Activated T-cell treated with anti-CD3 and anti-CD28 coated beads for 1 hour (primary cell): ENCODE measurements at places on chromosomes 1 and 21.

DNA sequence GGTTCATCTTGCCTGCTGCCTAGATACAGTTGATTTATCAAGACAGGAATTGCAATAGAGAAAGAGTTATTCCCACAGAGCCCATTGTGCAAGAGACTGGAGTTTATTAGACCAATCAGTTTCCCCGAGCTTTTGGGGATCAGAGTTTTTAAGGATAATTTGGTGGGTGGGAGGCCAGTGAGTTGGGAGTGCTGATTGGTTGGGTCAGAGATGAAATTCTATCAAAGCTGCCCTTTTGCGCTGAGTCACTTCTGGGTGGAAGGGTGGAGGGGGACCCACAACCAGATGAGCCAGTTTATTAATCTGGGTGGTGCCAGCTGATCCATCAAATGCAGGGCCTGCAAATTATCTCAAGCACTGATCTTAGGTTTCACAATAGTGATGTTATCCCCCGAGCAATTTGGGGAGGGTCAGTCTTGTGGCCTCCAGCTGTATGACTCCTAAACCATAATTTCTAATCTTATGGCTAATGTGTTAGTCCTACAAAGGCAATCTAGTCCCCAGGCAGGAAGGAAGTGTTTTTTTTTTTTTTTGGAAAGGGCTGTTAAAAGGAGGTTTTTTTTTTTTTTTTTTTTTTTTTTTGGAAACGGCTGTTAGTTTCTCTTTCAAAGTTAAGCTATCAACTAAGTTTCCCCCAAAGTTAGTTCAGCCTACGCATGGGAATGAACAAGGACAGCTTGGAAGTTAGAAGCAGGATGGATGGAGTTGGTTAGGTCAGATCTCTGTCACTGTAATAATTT lies 7.4 kb downstream of the SLC16A4 start:
- no peak for DNase-seq

- no peak for DNase-seq
Measured at GRCh38 chr1:942411-942821, 16.6 kb downstream of the NOC2L start.

DNA sequence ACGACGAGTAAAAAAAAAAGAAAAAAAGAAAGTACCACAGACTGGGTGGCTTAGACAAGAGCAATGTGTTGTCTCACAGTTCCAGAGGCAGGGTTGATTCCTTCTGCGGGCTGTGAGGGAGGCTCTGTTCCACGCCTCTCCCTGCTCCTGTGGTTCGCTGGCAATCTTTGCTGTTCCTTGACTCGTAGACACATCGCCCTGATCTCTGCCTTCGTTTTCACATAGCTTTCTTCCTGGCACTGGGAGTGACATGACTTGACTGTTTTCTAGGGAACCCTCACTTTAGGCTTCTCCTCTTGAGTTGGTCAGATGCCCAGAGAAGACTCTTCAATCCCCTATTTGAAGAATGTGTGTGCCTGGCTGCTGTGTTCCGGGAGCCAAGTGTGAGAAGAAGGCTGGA lies 133.6 kb downstream of the TM2D1 start:
- no peak for DNase-seq

GRCh38 chr1:87712261-87713010 lies 383.8 kb downstream of the LMO4 start:
- no peak for DNase-seq

DNA sequence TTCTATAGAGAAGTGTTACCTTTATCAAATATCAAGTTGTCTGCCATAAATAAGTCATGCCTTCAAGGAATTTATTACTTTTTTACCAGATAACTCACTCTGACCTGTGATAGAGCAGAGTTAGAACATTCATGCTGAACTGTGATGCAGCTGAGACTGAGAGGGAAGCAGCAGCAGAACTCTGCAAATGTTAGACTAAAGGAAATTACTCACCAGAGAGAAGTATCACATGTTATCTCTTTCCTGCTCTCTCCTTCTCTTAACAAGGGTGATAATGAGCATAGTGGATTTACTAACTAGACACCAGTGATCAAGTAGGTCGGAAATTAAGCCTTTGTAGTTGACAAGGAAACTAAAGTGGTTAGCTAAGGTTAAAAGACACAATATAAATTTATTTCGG lies 181.6 kb downstream of the RASAL2 start:
- DNase-seq, result no peak

- no peak for DNase-seq
Measured at GRCh38 chr21:37358397-37358796, 8.2 kb upstream of the DYRK1A start.

DNA sequence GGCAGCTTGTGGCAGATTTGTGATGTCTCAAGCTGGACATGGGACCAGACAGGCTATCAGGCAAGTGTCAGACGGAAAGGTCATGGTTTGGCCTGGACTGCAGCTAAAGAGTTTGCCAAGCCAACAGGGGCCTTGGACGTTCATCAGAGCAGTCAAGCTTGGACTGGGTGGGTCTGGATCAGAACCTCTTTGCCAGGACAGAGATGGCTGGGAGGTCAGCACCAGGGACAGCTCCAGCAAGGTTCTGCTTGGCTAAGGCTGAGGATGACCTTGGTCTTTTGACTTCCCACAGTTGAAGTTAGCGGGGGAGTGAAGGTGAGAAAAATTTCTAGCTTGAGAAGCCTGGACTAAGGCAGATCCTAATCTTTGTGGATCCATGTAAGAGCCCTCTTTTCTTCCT lies 68.1 kb downstream of the GRIK3 start:
- no peak for DNase-seq

DNA sequence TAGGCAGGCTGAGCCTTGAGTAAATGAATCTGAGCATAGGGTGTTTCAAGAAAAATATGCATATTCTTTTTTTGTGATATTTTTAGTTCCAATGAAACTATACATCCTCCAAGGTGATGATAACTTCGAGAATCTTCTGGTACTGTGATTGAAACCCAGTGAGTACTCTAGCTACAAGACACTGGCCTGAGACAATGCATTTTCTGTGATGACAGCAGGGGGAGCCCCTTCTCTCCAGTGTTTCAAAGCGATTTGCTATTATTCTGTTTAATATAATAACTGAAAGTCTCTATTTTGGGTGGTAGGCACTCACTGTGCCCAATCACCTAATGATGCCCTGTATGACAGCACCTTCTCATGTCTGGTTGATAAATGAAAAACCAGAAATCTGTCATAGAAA lies 12.1 kb downstream of the IRF2BP2 start:
- DNase-seq, result peak; percentile 42

DNA sequence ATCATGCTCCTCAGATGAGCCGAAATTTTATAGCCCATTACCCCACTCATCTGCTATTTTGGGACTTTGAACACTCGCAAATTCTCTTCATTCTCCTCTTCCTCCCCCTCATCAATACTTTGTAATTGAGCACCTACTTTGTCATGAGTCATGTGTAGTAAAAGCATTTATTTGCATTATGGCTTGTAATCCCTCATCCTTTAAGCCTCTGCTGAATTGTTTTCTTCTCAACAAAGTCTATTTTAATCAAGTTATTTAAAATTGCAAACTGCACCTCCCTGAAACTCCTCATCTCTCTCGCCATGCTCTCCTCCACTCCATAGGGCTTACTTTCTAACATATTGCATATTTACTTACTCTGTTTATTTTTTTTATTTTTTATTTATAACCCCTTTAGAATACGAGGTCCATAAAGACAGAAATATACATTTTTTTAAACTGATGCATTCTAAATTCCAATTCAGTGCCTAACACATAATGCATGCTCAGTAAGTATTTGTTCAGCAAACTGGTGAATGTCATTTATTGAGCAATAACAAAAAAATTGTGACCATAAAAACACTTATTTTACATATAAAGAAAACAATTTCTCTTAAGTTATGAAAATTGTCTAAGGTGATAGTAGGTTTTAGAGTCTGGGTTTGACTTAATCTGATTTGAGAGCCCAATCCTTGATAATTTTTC lies 161.7 kb downstream of the FASLG start:
- DNase-seq, result no peak

- no peak for DNase-seq
Measured at GRCh38 chr1:183372586-183373230, 45.5 kb downstream of the NMNAT2 start.

GRCh38 chr1:207950750-207951149 lies 39.8 kb upstream of the CD34 start:
- DNase-seq, result no peak

DNA sequence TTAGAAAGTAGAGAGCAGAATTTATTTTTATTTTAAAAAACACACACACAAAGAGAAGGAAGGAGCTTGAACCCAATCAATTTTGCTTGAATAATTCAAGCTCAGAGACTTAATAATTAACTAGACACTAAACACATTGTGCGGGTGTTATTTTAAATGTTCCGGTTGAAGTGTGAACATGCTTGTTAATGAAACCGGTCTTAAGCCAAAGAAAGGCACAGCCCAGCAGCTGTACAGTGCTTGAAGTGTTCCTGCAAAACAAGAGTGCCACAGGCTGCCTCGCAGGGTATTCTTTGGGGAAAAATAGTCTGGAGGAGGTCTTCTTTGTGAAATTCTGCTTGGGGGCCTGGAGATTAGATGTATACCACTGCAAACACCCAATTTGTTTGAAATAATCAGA lies 2.2 kb upstream of the CDC42BPA start:
- no peak for DNase-seq

- DNase-seq, result peak; percentile 48
Measured at GRCh38 chr1:41241749-41242341, at the start of gene SCMH1. TSS of gene SCMH1 (minus strand) at chr1:41242306. CDS start at chr1:41186133, 56,173 bp downstream.

- DNase-seq, result no peak
Measured at GRCh38 chr1:240803151-240803550, 191.2 kb upstream of the GREM2 start.

DNA sequence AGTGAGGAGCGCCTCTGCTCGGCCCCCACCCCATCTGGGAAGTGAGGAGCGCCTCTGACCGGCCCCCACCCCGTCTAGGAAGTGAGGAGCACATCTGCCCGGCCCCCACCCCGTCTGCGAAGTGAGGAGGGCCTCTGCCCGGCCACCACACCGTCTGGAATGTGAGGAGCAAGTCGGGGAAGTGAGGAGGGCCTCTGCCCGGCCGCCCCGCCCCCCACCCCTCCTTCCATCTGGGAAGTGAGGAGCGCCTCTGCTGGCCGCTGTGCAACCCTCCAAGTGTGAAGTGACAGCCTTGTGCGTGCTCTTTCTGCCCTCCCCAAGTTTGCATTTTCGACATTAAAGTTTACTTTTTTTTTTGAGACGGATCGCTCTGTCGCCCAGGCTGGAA lies 5.1 kb upstream of the ZZZ3 start:
- no peak for DNase-seq

DNA sequence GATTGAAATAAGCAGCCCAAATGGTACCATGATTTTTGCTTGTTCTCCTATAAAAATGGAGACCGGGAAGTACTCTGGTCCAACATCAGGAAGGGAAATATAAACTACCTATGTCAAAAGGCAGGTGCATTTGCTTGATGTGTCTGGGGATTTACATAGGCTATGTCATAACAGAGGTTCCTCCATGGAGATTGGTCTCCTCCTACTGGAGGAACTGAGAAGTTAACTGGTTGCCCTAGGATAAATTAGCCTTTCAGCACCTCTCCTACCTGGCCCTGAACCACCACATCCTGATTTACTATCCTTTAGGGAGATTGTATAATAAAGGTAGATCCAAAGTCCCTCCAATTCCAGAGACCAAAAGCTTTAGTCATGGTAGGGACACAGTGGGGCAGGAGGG lies 1109.3 kb upstream of the B3GALT2 start:
- DNase-seq, result no peak

DNA sequence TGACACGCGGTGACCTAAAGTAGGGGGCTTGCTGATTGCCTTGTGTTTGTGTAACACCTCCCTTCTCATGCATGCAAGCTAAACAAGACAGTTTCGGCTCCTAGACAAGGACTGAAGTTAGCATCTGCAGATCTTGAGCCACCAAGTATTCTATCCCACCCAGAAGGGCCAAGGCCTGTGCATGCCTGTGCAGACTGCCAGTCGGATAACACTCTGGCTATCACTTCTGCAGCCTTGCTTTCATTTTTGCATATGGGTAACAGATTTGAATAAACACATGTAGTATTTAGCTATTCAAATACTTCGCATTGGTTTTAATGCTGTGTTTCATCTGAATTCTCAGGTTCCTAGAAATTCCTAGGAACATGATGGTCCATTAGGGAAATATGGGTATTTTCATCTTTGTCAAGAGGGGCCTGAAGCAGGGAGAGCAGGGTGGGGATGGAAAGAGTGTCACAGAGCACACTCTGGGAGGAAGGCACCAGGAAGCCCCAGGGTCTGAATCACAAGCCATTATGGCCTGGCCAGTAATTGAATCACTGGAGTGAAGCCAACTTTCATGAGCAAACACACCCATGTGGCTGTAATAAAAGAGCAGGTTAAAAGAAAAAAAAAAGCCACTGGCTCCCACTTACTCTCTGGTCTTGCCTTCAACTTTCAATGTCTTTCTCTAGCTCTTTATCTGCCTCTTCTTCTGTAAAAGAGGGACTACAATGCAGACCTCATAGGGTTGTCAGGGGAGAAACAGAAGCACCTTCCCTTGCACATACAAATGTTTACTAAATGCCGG lies 28.3 kb downstream of the GADD45A start:
- DNase-seq, result no peak

DNA sequence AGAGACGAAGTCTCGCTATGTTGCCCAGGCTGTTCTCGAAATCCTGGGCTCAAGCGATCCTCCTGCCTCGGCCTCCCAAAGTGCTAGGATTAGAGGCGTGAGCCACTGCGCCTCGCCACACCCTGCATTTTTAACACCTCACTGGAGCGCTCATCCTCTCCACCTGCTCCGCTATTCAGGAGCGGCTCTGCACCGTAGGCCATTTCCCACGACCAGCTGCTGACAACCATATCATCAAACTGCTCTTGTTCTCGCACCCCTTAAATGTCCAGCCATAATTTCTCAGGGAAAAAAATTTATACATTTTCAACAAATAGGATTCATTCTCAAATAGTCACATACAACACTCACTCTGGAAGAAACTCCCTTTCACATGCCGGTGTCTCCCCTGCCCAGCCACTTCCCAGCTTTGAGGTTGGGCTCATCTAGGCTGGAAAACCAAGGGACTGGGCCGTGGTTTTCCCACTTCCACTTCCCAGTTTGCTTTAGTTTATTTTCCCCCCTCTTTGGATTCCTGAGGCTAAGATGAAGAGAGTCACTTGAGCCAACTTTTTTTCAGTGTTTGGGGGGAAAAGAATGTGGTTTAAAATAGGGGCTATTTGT lies 639 bp upstream of the IPO9 start:
- DNase-seq, result no peak

DNA sequence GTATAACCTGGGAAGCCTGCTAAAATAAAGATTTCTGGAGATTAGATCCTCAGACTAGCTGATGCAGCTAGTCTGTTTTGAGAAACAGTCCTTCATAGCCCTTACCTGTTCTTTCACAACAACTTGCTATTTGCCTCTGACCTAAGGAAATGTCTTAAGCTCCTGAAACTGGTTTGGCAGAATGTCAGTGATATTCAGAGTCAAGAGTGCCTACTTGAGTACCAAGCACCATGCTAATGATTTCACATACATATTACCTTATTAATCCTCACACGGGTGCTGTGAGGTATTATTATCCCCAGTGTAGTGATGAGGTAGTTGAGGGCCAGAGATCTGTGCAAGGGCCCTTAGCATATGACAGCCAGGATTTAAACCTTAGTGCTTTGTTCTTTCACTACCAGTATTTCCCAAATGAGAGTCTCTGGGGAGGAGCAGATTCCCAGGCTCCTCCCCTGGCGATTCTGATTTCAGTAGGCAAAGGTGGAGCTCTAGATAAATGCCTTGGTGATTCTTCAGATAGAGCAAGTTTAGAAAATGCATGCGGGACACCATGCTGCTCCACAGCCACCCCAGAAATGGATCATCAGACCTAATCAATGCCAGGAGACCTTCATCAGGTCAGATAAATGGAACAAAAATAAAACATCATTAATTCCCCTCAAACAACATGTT lies 47.4 kb upstream of the WNT2B start:
- DNase-seq, result no peak

GRCh38 chr1:67524143-67525052 lies 94.2 kb upstream of the SERBP1 start:
- DNase-seq, result no peak
